Motor neuron (in vitro differentiated cells): ENCODE measurements at places on chromosomes 5 and 9. TPM values are rescaled to one million over a fixed set of nuclear protein-coding genes. Genes with fewer than 3 reads are reported as not detected.

Gene ADCY2
- 83.3 and 108 TPM in 2 replicates for total RNA-seq

Gene CD14
- total RNA-seq = 1.7 and 2.1 TPM in 2 replicates

Gene CRHBP
- total RNA-seq = 0.41 and 0.55 TPM in 2 replicates

Gene NUTM2G
- 1.2 and 1.4 TPM in 2 replicates for total RNA-seq

Gene CSF1R
- 0.38 and 0.66 TPM in 2 replicates for total RNA-seq

Gene MGAT1
- 54.7 and 59.0 TPM in 2 replicates for total RNA-seq

Gene ACO1
- 15.7 and 19.0 TPM in 2 replicates for total RNA-seq

Gene PCDHB13
- 4.2 TPM in 2 replicates for total RNA-seq

Gene SAP30L
- 12.0 and 12.7 TPM in 2 replicates for total RNA-seq

Gene PLEKHG4B
- 3.4 and 3.7 TPM in 2 replicates for total RNA-seq

Gene ERP44
- 18.4 TPM in 2 replicates for total RNA-seq

Gene EQTN
- total RNA-seq = not detected in 2 replicates

Gene PCDHB8
- 0.31 and 0.38 TPM in 2 replicates for total RNA-seq

Gene HK3
- 0.19 and 1.1 TPM in 2 replicates for total RNA-seq

Gene CA9
- 0.87 TPM in 1 of 2 replicates, not detected in the other for total RNA-seq

Gene EXD3
- 5.4 and 7.9 TPM in 2 replicates for total RNA-seq

Gene LHX2
- not detected in 2 replicates for total RNA-seq

Gene ADAMTS13
- 3.0 and 3.5 TPM in 2 replicates for total RNA-seq

Gene PRUNE2
- 15.1 and 15.5 TPM in 2 replicates for total RNA-seq

Gene CCDC192
- total RNA-seq = 0.38 and 0.41 TPM in 2 replicates

Gene INSL4
- 0.34 and 0.38 TPM in 2 replicates for total RNA-seq

Gene TAF11L5
- 2.0 and 2.1 TPM in 2 replicates for total RNA-seq
